ENCODE measurements at places on chromosomes 12 and 14.

GRCh38 chr12:51334764-51335163 is 10.8 kb upstream of the BIN2 start:
- DNase-seq: no peak

- DNase-seq: no peak
Measured at GRCh38 chr14:33030386-33030785, 91.7 kb downstream of the NPAS3 start.

GRCh38 chr14:71247106-71247505 is 339.8 kb downstream of the PCNX1 start:
- no peak for DNase-seq

DNA sequence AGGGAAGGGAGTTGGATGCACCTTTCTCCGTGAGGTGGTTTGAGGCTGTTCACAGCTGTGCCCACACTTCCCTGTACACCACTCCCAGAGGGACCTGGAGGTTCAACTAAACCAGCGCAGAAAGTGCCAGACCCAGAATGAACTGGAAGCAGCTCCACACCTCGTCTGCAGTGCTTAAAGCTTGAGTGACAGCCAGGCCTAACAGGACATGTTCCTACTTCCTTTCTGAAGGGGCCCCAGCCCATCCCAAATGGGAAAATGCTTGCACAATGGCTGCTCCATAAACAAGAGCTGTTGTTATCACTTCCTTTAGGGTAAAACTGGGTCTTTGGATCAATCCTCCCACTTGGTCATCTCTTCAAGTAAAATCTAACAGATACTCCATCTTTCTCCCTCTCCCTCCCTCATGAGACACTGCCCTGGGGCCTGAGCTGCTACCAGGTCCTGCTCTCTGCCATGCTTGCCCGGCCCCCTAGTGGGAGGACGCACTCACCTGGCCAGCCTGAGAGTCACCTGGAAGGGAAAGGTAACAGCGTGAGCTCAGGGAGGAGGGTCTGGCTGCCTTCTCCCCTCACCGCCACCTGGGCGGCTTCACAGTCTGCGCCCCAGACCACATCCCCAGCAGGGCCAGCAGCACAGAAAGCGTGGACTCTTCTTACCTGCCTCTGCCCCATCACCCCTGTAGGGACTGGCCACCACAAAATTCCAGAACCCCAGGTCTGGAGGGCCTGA is 33.5 kb downstream of the ISCA2 start:
- no peak for DNase-seq

- DNase-seq: peak; percentile 33
Measured at GRCh38 chr12:116818341-116818856, 62.8 kb downstream of the HRK start.

DNA sequence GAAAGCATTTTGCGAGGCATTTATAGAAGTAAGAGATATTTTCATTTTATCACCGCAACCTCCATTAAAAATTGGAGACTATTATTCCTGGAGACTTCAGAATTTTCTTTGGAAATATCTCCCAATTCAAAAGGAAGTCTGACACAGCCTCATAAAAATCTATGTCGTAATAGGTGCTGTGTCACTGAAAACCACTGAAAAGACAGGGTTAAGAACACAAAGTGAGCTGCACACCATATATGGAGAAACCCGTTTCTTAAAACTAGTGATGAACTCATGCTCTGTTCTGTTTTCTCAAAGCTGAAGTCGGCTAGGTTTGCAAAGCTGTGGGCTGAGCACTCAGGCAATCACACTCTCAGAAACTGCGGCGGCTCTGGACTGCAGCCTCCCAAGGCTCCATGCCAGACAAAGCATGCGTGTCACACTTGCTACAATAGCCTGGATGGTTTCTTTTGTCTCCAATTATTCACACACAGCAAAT is at the start of gene GLIPR1:
Gene GLIPR1 (plus strand): TSS at position 287 of the 481 bp plus-strand sequence. CDS start 126 bp downstream, at position 413.
- peak; percentile 73 for DNase-seq

GRCh38 chr12:24721191-24721590 is 227.7 kb downstream of the BCAT1 start:
- no peak for DNase-seq

- DNase-seq: no peak
Measured at GRCh38 chr12:27711967-27712366, 1.3 kb downstream of the MRPS35 start.

DNA sequence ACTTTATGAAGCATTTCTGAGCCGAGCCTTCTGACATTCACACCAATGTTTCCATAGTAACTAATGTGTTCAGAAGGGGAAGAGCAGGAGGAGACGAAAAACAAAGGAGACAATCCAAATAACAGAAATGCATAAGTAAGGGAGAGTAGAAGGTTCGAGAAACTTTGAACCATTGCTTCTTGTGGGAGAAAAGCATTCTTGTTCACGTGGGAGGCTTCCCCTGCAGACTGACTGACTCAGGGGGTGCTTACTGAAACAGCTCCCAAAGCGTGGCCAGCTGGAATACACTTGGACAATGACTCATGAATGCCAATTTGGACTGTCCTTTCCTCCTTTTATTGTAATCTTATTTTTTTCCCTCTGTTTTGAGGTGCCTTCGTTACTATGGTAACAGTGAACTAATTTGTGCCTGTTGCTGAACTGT is 73.9 kb downstream of the NEDD1 start:
- DNase-seq: no peak

GRCh38 chr14:69900603-69901002 is 21.4 kb downstream of the SMOC1 start:
- DNase-seq: no peak

- no peak for DNase-seq
Measured at GRCh38 chr12:51889216-51890132, 1.6 kb downstream of the ANKRD33 start.

GRCh38 chr12:124720681-124721500 is 142.8 kb downstream of the SCARB1 start:
- no peak for DNase-seq

DNA sequence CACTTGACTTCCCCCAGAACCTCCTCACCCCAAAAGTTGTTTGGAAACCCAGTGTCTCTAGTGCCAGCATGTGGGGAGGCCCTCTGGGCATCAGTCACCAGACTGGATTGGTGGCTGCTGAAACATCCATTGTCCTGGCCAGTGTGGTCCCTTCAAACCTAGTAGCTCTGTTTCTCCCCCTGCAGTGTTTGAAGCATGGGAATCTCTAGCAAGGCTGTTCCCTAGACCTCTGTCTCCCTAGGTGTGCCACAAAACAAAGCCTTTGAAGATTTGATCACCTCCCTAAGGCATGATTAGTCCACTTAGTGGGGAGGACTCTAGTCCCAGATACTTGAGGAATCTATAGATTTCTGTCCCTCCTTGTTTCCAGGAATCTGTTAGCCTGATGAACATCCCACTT is 60.3 kb downstream of the ARF6 start:
- DNase-seq: no peak

DNA sequence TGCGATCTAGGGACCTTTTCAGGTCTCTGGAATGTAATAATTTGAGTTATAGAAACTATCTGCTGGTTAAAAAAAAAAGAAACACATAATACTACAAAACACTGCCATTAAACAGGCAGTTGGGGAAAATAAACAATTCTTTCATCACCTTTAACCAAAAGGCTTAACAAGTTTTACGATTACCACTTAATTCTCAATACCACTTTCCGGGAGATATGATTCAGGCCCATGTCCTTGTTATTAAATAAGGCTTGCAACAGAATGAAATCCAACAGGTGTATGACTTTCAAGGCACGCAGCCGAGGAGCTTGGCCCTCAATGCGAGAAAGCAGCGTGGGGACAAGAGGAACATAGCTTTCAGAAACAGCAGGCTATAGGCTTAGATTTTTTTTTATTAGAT is 5.6 kb upstream of the GLRX5 start:
- no peak for DNase-seq

- DNase-seq: no peak
Measured at GRCh38 chr12:47269916-47270315, 190.2 kb upstream of the AMIGO2 start.

- DNase-seq: no peak
Measured at GRCh38 chr14:69260190-69260860, 367 bp downstream of the GALNT16 start.

DNA sequence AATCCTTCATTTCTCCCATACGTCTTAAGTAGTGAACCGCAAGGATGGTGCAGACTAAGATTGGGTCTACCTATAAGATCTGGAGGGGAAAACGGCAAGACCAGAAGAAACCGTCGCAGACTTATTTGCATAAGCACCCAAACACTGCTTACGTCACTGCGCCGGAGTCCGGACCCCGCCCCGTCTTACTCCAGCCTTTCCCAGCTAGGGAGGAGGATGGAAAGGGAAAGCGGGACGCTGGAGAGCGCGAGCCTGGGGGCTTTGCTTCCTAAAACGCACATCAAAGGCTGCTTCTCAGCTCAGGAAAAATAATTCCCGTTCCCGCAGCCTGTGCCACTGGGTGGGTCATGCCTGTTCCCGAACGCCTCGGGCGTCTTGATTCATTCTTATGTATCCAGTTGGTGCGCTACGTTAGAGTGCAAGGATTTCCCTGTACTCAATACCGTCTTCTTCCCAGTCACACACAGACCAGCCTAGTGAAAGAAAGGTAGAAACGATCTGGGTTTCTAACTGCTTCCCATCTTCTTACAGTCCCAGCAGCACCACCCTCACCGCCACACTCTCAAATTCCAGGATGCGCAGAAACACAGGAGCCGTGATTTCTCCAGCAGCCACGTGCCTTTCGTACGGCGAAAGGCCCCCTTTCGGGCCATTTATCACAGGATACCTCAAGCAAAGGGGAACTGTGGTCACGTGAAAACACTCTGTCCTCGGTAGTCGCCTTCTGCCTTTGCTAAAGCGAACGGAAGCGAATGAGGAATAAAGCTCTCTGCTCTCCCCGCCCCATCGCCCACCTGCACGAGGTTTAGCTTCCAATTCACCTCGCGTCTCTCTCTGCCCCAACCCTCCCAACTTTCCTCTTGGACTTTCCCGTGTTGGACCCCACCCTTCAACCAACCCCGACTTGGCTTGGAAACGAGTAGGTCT is 1.1 kb downstream of the SLC6A15 start:
- no peak for DNase-seq

DNA sequence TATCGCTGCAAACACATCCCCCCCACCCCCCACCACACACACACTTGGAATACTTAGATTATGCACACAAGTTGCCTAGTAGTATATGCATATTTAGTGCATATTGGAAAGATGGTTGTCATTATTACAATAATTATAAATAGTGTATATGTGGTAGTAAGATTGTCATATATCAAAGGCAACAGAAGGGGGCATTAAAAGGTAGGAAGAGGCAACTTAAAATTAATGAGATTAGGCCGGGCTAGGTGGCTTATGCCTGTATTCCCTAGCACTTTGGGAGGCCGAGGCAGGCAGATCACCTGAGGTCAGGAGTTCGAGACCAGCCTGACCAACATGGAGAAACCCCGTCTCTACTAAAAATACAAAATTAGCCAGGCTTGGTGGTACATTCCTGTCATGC is 52.1 kb downstream of the GSC start:
- no peak for DNase-seq

GRCh38 chr12:119665164-119665929 is 2.6 kb upstream of the PRKAB1 start:
- no peak for DNase-seq

DNA sequence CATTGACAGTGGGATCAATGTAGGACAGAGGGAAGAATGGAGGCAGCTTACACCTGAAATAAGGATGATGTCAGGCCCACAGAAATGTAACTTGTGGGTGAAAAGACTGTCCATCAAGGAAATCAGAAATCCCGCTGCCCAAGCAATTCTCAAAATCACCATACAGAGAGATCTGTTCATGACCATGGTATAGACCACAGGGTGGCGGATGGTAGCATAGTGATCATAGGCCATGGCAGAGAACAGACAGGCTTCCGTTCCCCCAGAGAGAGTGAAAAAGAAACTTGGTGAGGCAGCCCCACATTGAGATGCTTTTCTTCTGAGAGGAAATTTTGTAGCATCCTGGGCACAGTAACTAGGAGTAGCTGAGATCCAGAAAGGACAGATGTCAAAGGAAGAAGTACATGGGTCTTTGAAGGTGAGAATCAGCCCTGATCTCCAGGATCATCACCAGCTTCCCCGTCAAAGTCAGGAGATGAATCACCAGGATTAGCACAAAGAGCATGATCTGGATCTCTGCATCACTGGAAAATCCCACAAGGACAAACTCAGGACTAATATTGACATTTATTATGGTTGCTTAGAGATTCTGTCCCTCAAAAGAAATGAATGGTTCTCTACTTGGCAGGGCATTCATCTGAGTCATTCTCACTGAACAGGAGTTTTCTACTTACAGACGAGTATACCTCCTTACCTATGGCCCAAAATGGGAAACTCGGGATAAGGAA is 5.5 kb upstream of the ZNF641 start:
- DNase-seq: no peak

- DNase-seq: no peak
Measured at GRCh38 chr14:96368534-96368933, 5.2 kb downstream of the GSKIP start.

DNA sequence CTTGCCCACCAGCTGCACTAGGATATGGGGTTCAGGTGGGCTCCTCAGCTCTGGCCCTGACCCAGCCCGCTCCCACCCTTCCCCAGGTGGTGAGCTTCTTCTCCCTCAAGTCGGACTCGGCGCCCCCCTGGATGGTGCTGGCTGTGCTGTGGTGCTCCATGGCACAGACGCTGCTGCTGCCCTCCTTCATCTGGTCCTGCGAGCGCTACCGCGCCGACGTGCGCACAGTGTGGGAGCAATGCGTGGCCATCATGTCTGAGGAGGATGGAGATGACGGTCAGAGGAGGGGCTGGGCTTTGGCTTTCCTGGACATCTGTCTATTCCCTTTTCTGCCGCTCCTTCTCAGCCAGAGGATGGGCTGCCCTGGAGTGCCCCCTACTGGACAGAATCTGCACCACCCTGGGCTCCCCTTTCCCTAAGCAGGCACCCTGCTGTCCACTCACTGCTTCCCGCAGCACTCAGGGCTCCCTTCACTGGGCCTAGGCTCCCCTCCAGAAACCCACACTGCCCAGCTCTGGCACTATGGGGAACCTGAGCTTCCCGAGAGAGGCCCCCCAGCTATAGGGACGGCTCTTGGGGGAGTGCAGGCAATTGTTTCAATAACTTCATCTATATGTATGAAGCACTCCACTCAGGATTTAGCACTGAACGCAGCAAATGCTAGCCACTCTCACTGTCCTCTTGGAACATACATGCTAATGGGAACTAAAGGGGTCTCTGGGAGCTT is 2.6 kb upstream of the P3H3 start:
- peak; percentile 87 for DNase-seq

- DNase-seq: no peak
Measured at GRCh38 chr12:52280796-52281560, 6.5 kb downstream of the KRT86 start.

DNA sequence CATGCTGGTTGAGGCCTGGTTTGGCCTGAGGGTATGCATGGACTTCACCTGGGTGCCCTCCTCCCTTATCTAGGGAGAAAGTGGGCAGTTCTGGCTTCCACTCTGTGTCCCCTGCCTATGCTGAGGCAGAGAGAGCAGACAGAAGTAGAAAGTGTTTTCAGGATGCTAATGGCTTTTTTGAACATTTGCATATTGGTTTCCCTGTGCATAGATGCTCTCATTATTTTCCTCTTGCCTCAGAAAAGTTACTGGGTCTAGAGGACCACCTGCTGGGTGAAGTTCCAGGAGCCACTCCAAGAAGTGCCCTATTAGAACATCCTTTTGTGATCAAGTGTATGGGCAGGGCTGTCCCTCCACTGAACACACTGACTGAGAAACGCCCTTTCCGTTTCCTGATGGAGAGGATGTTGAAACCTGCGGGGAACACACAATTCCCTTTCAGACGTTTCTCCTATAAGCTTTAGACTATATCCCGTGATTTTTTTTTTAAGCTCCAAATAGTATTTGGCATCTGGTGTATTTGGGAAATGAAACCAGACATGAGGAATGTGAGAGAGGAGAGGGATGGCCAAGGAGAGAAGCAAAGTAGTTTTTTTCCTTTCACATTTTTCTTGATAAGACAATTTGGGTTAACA is 66.6 kb downstream of the DAAM1 start:
- no peak for DNase-seq

GRCh38 chr14:95507174-95507573 is 9.3 kb downstream of the SYNE3 start:
- DNase-seq: no peak
